CD4-positive, alpha-beta T cell treated with Interleukin-12 subunit alpha and Interleukin-12 subunit beta, for 1 hour (primary cell): ENCODE measurements at places on chromosomes 3 and 15.

DNA sequence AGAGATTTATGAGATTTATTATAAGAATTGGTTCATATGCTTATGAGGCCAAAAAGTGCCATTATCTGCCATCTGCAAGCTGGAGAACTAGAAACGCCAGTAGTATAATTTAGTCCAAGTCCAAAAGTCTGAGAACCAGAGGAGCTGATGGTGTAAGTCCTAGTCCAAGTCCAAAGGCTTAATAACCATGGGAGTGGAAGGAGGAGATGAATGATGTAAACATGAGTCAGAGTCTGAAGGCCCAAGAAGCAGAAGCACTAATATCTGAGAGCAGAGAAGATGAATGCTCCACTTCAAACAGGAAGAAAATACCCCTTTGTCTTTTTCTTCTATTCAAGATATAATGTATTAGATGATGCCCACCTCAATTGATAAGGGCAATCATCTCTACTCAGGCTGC lies 185.7 kb downstream of the CGGBP1 start:
- DNase-seq = no peak

DNA sequence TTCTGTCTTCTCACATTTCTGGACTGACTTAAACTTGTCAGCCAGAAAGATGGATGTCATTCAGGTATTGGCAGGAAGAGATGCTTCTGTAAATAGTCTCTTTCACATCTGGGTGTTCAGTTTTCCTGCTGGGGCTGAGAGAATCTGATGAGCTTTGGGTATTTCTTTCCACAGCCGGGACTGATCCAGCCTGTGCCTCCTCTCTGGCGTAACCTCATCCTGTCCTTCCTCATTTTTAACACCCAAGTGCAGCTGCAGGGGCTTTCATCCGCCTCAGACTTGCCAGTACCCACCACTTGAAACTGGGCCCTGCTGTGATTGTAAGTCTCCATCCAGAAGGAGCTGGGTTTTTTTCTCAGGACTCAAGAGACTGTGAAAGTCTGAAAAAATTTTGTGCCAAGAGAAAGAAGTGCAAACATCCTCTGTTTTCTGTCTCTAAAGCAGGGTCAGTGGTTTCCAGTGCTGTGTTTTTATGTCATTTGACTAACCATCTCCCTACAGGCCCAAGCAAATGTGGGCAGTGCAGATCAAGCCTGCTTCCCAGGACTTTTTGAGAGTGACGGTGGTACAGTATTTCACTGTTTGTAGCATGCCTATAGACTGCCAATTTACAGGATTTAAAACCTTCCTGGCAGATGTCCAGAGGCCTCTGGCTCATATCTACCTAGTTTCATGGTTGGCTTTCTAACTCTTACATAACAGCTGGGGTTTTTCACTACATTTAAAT lies 342.7 kb downstream of the PTPRG start:
- no peak for DNase-seq

GRCh38 chr3:114770874-114771273 lies 376.2 kb downstream of the ZBTB20 start:
- no peak for DNase-seq

GRCh38 chr3:153820035-153820434 lies 301.2 kb upstream of the ARHGEF26 start:
- DNase-seq = no peak

GRCh38 chr15:34795267-34796081 lies at the start of gene ACTC1:
Gene ACTC1, minus strand, starts transcription at chr15:34795549. Its CDS starts 741 bp downstream, at chr15:34794808.
- no peak for DNase-seq
